Stimulated activated CD4-positive, alpha-beta T cell treated with anti-CD3 and anti-CD28 coated beads, TNF-alpha, amount 100 ng/mL, for 48 hours (primary cell): ENCODE measurements at places on chromosomes 12 and 14.

DNA sequence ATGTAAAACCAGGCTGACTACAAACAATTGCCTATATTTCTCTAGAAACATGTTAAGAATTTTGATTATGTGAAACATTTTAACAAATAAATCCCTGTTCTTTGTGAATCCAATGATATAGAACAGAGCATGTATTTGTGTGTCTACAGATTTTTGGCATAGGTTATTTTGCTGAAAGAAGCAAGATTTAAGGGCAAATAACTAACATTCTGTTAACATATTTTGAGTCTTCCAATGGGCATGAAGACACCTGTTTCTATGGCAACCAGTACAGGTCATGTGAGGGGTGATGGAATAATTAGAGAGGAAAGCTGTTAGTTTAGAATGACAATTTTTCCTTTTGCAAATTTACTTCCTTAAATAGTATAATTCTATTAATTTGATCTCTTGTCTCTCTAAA, 8.8 kb downstream of the ART4 start:
- no peak for DNase-seq

- no peak for DNase-seq
Observed at GRCh38 chr14:67373347-67373746, 13.2 kb downstream of the EIF2S1 start.

DNA sequence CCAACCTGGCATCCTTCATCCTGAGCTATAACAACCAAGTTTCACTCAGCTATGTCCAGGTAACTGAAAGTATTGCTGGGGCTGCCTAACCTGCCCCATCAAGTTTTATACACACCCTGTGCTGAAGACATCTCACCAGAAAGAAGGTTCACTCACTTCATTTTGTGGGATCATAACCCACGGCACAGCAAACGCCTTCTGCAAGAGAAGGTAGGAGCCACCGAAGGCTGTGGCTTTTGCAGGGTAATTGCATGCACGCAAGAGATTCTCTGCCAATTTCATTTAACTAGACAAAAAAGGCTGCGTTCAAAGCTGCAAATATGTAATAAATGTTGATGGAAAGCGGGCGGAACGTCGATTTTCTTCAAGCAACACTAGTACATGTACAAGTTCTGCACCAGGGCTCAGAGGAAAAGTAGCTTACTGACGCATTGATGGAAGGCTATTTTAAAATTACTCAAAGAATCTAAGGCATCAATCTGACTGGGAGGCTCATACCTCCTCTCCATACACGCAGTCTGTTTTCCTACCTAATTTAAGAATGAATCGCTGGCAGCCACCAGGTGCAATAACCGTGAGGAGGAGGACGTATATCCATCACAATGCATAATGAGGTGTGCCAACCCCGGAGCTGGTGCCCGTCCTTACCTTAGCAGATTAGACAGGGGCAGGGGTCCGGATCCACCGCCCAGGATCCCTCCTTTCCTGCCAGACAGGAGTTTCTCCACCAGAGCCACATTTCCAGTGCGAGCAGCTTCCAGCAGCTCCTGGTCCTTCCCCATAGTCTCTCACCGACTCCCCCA, 1.1 kb downstream of the ANKS1B start:
- no peak for DNase-seq

GRCh38 chr12:41552588-41552987, 364.5 kb downstream of the PDZRN4 start:
- DNase-seq = no peak

DNA sequence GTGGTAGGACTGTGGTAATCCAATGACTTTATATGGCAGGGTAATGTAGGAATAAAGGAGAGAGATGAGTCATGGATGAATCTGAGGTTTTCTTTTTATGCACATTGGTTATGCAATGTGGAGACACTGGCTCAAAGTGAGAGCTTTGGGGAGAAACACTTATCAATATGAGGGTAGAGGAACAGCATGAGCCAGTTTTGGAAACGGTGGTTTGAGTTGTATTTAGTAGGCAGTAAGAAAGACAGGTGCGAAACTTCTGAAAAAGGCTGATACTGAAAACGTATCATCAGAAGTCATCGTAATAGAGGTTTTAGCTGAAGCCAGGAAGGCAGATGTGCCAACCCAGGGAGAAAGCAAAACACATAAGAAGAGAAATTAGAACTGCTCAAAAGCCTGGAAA, 854.8 kb upstream of the SEL1L start:
- DNase-seq = no peak

GRCh38 chr14:72743626-72744025, 150.3 kb downstream of the DPF3 start:
- DNase-seq = no peak
